ENCODE measurements at places on chromosomes 2 and 18.
A peak's percentile ranks its signal among the peaks of the same experiment; 100 is the strongest.

GRCh38 chr2:101238930-101239759 lies 13.5 kb upstream of the CNOT11 start:
- DNase-seq = no peak

- DNase-seq = no peak
Observed at GRCh38 chr2:54879598-54880332, 156.3 kb downstream of the EML6 start.

GRCh38 chr18:48806551-48807261 lies 144.1 kb downstream of the SMAD7 start:
- DNase-seq = peak; percentile 74

DNA sequence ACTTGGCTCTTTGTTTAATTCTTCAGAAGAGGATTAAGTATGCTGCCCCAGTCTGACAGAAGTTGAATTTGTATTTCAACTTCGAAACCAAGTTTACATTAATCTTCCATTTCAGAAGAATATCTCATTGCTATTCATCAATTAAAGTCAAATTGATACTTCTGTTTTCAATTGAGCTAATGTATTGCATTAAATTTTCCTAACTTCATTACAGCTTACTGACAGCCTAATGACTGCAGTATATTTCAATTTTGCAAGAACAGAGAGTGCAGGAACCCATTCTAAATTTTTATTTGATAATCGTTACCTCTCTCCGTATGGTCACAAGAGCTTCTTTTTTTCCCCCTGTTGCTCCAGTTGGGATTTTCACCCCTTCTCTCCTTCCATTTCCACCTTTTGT lies 218.0 kb downstream of the CALCRL start:
- no peak for DNase-seq

DNA sequence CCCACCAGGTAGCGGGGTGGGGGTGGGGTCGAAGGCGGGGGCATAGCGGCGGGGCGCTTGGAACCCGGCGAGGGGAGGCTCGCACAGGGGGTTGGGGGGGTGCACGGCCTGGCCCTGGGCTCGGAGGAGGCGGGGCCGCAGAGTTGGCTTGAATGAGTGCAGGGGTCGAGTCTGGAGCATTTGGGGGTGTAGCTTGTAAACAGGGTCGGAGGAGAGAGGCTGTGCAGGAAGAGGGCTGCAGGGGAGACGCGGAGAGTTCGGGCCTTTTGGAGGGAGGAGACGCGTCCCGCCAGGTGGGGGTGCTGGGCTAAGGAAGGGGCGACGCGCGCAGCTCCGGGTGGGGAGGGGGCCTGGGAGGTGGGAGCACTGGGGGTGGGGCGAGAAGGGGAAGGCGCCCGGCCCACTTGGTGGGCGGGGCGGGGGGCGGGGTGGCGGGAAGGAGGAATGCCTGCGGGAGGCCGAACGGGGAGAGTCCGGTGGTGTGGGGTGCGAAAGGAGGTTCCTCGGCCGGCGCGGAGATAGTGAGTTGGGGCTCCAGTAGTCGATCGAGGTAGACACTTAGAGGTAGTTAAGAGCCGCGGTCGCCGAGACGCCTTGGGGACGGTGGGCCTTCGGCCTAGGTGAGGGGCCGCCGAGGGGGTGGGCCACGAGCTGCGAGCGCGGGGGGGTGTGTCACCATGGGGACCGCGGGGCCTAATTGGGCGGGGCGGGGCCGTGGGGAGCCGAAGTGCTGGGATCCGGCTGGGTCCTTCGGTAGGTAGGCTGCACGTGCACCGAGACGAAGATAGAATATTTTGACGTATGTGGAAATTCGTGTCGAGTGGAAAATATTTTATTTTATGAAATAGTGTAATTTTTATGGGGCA lies 774 bp downstream of the MSH6 start:
- peak; percentile 54 for DNase-seq

- no peak for DNase-seq
Observed at GRCh38 chr2:9735335-9735734, 104.5 kb upstream of the YWHAQ start.

DNA sequence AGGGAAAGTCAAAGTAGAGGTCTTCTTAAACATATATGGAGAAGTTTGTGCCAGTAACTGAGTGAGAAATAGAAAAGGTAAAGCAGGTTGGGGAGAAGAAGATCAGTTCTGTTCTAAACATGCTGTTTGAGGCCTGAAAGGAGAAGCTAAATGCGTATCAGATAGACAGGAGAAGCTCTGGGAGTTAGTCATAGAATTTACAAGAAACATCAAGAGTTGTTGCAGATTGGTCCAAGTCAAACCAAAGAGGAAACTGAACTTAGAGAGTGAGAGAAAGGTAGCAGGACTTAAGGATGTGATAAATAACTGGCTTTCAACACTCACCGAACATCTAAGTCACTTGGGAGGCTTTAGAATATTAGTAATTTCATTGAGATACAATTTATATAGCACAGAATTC lies 29.2 kb upstream of the CERS6 start:
- no peak for DNase-seq

GRCh38 chr2:112714836-112715631 lies 5.8 kb upstream of the NT5DC4 start:
- DNase-seq = peak; percentile 46

- DNase-seq = no peak
Observed at GRCh38 chr2:227614246-227614645, 394 bp downstream of the SCYGR3 start.

- DNase-seq = no peak
Observed at GRCh38 chr18:25189391-25190185, 162.4 kb downstream of the ZNF521 start.

Data from fibroblast of skin of right quadriceps (primary cell).